ENCODE measurements at places on chromosomes 2 and 18. TPM values are rescaled to one million over a fixed set of nuclear protein-coding genes. Genes with fewer than 3 reads are reported as not detected.

DNA sequence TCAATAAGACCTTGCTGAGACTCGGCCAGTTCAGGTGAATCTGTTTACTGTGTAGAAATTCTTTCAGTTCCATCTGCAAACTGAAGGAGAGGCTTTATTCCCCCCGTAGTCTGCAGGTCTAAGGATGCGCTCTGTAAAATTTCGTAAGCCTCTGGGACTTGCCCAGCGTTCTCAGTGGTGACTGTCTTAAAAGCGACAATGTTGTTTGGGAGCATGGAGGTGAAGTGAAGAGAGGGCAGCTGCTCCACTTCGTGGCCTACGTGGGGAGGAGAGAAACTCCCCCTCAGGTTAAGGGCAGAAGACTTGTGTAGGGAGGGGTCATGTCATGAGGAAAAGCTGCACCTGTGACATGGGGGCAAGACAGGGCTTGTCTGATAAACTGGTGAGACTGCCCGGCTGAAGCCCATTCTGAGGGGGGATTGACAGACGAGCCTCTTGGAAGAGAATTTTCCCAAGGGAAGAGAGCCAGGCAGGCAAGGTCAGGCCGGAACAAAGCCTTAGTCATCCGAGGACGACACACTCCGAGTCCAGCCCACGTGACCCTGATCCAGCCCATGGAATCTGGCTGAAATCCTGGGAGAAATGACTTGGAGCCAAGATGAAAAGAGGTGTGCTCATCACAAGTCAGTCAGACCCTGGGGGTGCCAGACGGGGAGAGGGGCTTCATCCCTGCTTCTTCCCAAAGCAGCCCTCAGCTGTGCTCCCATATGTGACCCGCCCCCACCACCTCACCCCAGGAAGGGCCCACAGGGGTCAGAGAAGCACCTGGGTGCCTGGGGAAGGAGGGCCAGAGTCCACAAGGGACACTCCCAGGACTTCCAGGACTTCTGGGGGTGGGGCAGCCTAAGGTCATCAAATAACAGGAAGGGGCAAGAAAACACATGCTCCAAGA is 88.5 kb upstream of the SH3BP4 start:
- no peaks in the 10 kb centered on the region for H3K36me3 ChIP-seq
- no peak overlapping the region for H3K27ac ChIP-seq
- no peak overlapping the region for H3K4me3 ChIP-seq
- peak; percentile 41 for DNase-seq

- H3K27ac ChIP-seq = no peak overlapping the region
- no peak overlapping the region for H3K4me3 ChIP-seq
- no peak for DNase-seq
- no peaks in the 10 kb centered on the region for H3K27me3 ChIP-seq
- H3K4me1 ChIP-seq = no peaks in the 10 kb centered on the region
Observed at GRCh38 chr2:41924024-41924423, 123.8 kb upstream of the PKDCC start.

DNA sequence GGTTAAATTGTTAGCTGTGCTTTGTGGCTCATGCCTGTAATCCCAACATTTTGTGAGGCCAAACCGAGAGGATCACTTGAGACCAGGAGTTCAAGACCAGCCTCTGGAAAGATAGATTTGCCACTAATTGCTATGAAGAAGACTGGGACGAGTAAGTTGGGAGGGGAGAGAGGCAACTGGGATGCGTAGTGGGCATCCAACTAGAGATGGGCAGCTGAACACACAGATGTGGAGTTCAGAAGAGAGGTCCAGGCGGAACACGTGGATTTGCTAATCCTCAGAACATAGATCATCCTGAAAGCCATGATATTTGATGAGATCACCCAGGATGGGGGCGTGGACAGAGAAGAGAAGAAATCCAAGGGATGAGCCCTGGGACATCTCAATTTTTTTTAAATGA is 48.7 kb downstream of the CYP26B1 start:
- no peak overlapping the region for H3K4me3 ChIP-seq
- no peak for DNase-seq
- peaks cover 10% of the 10 kb centered on the region for H3K27me3 ChIP-seq

DNA sequence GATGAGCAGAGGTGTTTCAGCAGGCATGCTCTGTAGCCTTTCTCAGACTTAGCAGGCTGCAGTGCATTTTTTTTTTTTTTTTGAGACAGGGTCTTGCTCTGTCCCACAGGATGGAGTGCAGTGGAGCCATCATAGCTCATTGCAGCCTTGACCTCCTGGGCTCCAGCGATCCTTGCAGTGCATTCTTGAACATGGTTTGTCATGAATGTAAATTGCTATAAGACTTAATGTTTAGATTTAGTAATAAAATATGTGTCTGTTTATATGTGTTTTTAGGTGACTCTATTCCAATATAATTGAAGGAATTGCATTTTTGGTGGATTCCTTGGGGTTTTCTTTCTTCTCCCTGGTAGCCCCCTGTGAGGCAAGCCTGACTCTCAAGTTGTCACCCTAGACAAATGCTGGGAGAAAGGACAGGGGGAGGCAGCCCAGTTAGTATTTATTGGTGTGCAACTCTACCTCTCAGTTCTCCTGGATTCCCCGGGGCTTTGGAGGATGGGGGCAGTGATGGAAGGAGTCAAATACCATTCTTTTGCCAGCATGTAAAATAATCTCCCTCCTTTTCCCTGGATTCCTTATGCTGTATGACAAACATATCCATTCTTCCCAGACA is 22.7 kb downstream of the LYPD6B start:
- no peak overlapping the region for H3K27ac ChIP-seq
- no peaks in the 10 kb centered on the region for H3K4me1 ChIP-seq
- no peak overlapping the region for H3K4me3 ChIP-seq
- no peaks in the 10 kb centered on the region for H3K36me3 ChIP-seq
- no peak for DNase-seq

- no peaks in the 10 kb centered on the region for H3K4me1 ChIP-seq
- no peak for DNase-seq
- no peak overlapping the region for H3K4me3 ChIP-seq
- H3K36me3 ChIP-seq = peaks cover 43% of the 10 kb centered on the region
Observed at GRCh38 chr2:216131175-216131926, 22.2 kb downstream of the XRCC5 start.

GRCh38 chr18:60413944-60414547 is 41.5 kb upstream of the MC4R start:
- no peaks in the 10 kb centered on the region for H3K27me3 ChIP-seq
- no peaks in the 10 kb centered on the region for H3K4me1 ChIP-seq
- no peaks in the 10 kb centered on the region for H3K36me3 ChIP-seq
- H3K27ac ChIP-seq = no peak overlapping the region

GRCh38 chr2:161947406-161947805 is 126.6 kb downstream of the DPP4 start:
- no peaks in the 10 kb centered on the region for H3K27me3 ChIP-seq
- H3K4me3 ChIP-seq = no peak overlapping the region

DNA sequence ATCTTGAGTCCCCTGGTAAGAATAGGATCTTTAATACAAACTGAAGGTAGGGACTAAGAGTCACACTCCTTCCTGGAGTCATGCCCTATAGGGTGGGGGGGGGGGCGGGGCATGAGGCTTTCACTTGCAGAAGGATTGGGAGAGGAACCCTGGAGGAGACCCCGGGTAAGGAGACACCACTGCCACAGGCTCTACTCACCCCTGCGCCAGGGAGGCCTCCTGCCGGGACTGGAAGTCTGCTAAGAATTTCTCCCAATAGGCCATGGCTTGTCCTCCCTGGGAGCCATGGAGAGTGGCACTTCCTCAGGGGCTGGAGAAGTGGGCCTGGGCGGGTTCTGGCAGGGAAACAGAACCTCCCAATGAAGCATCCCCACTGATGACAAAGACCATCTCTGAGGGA is 645.3 kb upstream of the RAB6C start:
- H3K4me3 ChIP-seq = no peak overlapping the region
- H3K27me3 ChIP-seq = no peaks in the 10 kb centered on the region
- DNase-seq = no peak
- H3K36me3 ChIP-seq = no peaks in the 10 kb centered on the region
- no peaks in the 10 kb centered on the region for H3K4me1 ChIP-seq
- no peak overlapping the region for H3K27ac ChIP-seq

DNA sequence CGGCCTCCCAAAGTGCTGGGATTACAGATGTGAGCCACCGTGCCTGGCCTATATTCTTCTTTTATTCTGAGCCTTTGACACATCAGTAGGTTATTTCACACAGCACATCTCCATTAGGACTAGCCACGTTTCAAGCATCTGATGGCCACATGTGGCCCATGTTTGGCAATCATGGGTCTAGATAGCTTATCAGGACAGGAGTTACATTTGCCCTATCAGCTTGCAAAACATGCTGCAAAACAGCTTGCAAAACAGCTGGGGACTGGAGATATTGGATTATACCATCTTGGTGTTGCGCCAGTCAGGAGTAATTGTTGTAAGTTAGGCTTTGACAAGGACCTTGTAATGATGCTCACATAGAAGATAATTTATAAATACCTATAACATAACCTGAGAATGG is 94.9 kb downstream of the GBX2 start:
- H3K4me3 ChIP-seq = no peak overlapping the region
- H3K27me3 ChIP-seq = no peaks in the 10 kb centered on the region
- no peak overlapping the region for H3K27ac ChIP-seq
- H3K36me3 ChIP-seq = no peaks in the 10 kb centered on the region
- H3K4me1 ChIP-seq = no peaks in the 10 kb centered on the region

GRCh38 chr18:7607540-7608173 is 40.5 kb downstream of the PTPRM start:
- no peaks in the 10 kb centered on the region for H3K36me3 ChIP-seq
- H3K4me1 ChIP-seq = peaks cover 2% of the 10 kb centered on the region
- H3K27me3 ChIP-seq = no peaks in the 10 kb centered on the region
- DNase-seq = no peak

DNA sequence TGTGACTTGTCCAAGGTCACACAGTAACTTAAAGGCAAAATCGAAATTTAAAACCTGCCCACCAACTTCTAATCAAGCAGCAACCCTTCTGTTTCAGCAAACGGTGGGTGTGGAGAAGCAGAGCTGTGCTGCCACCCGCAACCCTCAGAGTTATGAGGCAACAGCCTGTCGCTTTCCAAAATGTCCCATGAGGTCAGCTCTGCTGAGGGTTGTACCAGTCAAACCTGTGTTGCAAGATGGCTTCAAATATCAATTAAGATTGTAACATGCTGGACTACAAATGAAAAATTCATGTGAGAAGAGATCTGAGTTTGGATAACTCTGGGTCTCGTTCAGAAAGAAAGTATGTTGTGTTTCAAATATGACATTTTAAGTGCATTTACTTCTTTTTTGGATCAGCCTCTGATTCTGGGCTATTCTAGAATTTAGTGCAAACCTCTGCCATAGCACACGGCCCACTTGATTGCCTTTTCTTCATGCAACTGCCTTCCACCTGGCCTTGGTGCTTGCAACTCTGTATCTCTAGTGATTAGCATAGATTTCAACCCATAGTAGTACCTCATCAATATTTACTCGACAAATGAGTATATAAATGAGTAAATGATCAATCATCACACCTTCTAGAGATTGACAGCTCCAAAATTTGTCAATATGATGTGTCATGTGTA is 69.3 kb downstream of the TIMM21 start:
- no peaks in the 10 kb centered on the region for H3K36me3 ChIP-seq
- no peak overlapping the region for H3K4me3 ChIP-seq
- no peak overlapping the region for H3K27ac ChIP-seq
- H3K4me1 ChIP-seq = no peaks in the 10 kb centered on the region
- DNase-seq = no peak

GRCh38 chr2:50401772-50402653 is 629.9 kb downstream of the NRXN1 start:
- H3K4me1 ChIP-seq = peaks cover 2% of the 10 kb centered on the region
- H3K27me3 ChIP-seq = no peaks in the 10 kb centered on the region
- peak; percentile 71 for DNase-seq
- H3K36me3 ChIP-seq = no peaks in the 10 kb centered on the region
- H3K27ac ChIP-seq = no peak overlapping the region

DNA sequence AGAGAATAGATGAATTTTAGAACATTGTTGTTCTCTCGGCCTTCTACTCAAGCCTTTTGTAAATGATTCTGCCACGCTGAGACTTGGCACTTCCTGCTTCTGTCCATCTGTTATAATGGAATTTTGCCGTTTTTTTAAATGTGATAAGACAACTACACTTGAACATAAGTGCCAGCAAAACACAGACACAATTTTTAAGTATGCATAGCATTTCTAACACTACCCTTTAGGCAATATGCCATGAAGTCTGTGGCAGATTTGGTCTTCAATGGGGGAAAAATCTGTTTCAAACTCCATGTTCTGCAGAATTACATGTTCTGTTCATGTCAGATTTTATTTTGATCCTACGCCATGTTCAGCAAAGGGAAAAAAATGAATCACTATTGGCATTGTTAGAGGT is 1170.7 kb upstream of the SLC39A10 start:
- H3K27ac ChIP-seq = no peak overlapping the region
- DNase-seq = no peak
- no peaks in the 10 kb centered on the region for H3K27me3 ChIP-seq
- H3K4me3 ChIP-seq = no peak overlapping the region

DNA sequence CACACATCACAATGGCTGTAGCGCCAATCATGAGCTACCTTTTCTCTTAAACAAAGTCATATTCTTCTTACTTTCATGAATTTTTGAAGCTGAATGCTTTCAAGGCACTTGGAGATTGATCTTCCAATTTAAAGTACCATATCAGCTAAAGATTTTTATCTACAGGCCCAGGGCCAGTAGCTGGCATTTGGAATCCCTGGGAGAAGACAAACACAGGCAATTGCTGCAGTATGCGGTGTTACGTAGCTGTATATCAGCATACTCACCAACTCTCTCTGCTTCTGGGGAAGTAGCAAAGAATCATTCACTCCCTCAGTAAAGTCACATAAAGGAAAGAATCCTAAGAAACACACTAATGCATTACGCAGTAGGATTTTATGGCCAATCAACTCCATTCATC is 202.3 kb downstream of the DLGAP1 start:
- DNase-seq = no peak
- H3K27me3 ChIP-seq = no peaks in the 10 kb centered on the region
- no peak overlapping the region for H3K4me3 ChIP-seq
- no peaks in the 10 kb centered on the region for H3K4me1 ChIP-seq
- no peaks in the 10 kb centered on the region for H3K36me3 ChIP-seq

DNA sequence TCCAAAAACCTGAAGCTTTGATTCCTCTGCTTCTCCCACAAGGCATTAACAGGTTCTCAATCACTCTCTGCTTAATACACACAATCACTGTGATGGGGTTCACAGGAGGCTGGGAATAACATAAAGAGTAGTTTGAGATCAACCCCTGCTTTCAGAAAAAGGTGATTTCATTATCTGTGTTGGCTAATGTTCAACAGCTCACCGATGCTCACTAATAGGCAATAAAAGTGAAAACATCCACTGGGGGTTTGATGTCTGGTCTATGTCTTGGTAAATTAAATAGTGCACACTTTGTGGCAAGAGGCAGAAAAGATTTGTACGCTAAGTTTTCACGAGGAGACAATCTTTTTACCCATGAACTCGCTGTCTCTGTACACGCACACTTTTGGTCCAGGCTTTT is 159.3 kb upstream of the SERPINE2 start:
- no peaks in the 10 kb centered on the region for H3K4me1 ChIP-seq
- no peaks in the 10 kb centered on the region for H3K36me3 ChIP-seq
- H3K27ac ChIP-seq = no peak overlapping the region

ST6GAL2 gene
- not detected for total RNA-seq

BUB1 gene
- total RNA-seq = 66.4 TPM

MOGAT1 gene
- not detected for total RNA-seq

LYPD1 gene
- 76.6 TPM for total RNA-seq

Data from endothelial cell of umbilical vein (primary cell).